ENCODE measurements at places on chromosomes 11 and 22.

DNA sequence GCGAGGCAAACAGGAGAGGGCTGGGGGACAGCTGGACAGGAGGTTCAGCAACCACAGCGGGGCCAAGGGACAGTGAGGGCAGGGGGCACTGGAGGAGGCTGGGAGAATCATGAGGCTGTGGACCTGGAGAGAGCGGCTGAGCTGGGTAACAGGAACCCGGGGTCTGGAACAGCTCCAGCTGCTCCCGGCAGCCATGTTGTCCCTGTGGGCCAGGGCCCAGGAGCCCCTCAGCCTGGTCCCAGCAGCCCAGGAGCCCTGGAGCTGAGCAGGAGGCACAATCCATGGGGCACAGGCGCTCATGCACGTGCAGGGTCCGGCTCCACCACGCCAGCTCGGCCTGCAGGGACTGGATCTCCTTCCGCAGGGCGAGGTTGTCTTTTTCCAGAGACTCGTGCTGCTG lies 7.4 kb downstream of the BATF2 start:
- no peak for DNase-seq

DNA sequence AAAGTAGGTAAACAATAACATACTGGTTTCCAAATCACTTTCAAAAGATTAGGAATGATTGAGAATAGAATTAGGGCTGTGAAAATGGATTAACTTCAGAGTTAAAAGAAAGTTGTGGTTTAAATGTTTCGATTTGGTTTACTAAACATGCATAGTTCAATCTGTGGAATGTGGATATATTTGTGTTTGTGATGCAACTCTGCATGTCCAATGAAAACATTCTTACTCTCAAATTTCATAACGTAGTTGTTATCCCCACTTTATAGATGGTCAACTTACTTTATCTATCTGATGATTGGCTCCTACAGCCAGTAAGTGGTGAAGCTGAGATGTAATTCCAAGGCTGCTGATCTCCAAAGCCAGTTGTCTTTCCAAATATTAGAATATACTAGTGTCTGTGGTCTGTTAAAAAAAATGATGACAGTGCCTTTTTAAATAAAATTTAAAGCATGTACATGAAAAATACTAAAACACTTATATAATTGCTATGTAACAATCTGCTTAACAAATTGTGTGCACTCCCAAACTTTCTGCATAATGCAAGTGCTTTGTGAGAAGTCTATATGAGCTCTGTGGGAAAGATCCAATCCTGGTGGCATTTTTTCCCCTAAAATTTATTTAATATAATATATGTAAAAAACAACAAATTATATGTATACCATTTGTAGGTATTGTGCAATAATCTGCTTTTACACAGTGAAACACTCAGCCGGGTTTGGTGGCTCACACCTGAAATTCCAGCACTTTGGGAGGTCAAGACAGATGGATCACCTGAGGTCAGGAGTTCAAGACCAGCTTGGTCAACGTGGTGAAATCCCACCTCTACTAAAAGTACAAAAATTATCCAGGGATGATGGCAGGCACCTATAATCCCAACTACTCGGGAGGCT lies 9.7 kb upstream of the SIK3 start:
- DNase-seq: no peak

- DNase-seq: no peak
These were observed 1.3 kb upstream of the WNT7B start for GRCh38 chr22:45978275-45978713.

- no peak for DNase-seq
These were observed 2.8 kb downstream of the TNNI2 start for GRCh38 chr11:1841511-1842148.

- DNase-seq: no peak
These were observed 1.4 kb downstream of the SLC35C1 start for GRCh38 chr11:45806072-45806933.

- DNase-seq: no peak
These were observed 54.5 kb downstream of the GAB2 start for GRCh38 chr11:78363024-78363619.

DNA sequence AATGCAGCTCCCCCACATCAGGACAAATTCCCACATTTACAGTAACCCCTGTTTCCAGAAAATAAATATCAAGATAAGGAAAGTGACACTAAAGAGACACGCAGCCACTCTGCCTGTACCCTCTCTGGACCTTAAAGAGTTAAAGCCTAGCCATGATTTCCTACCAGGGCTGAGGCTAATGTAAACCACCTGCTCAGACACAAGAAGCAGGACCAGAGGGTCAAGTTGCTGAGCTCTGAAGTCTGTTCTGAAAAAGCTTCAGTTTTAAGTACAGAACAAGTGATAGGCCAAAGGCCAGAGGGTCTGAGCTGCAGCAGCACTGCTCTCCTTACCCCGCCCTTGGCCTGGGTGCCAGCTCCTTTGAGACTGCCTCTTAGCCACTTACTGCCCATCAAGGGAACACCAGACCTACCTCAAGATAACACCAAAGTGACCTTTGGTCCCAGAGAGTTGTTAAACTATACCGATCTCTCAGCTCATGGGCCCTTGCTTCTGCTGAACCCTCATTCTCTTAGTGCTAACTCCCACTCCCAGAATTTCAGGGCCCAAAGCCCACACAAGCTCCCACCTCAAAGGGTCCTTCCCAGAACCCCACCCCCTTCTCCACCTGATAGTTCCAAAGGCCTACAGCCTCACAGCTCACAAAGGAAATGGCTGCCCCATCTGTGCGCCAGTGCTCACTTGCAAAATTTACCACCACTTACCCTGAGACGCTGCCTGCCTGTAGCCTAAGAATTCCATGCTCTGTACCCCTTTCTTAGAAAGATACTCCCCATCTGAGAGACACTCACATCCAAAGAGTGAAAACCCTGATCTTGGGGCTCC lies 40.5 kb downstream of the IL18BP start:
- DNase-seq: no peak

GRCh38 chr11:92313784-92314183 lies 89.2 kb downstream of the FAT3 start:
- DNase-seq: no peak

DNA sequence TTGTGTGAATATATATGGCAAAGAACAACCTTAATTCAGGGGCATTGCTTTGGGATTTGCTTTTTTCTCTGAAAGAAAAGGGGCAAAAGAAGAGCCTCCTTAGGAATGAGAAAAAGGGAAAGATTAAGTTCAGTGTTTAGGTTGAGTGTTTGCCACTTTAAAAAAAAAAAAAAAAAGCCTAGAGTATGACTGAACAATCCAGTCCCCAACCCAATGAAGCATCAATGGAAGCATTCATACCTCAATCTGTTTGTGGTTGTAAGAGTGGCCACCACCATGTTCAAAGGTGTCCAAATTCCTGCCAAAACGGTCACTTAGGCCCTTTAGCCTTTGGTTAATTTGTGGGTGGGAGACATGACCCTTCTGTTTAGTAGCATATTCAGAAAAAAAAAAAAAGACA lies 260.6 kb downstream of the SOX6 start:
- DNase-seq: no peak

- DNase-seq: no peak
These were observed 93.3 kb downstream of the KCNQ1 start for GRCh38 chr11:2537896-2538724.

DNA sequence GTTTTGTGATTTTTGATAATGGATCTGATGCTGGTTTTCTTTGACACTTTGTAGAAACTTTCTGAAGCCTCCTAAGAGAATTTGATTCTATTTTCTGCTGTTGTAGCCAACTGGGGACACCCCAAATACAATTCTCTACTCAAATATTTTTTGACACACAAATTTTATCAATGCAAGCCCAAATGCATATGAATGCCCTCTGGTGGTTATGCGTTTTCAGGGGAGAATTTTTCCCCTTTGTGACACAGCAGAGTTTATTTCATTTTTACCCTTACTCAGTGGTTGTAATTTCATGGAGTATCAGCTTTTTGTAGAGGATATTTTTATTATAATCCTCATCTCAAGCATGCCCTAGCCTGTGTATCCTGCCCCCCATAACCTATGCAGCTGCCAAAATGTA lies 44.7 kb upstream of the MTMR2 start:
- DNase-seq: no peak

- DNase-seq: no peak
These were observed 821.3 kb upstream of the API5 start for GRCh38 chr11:42490506-42490905.

DNA sequence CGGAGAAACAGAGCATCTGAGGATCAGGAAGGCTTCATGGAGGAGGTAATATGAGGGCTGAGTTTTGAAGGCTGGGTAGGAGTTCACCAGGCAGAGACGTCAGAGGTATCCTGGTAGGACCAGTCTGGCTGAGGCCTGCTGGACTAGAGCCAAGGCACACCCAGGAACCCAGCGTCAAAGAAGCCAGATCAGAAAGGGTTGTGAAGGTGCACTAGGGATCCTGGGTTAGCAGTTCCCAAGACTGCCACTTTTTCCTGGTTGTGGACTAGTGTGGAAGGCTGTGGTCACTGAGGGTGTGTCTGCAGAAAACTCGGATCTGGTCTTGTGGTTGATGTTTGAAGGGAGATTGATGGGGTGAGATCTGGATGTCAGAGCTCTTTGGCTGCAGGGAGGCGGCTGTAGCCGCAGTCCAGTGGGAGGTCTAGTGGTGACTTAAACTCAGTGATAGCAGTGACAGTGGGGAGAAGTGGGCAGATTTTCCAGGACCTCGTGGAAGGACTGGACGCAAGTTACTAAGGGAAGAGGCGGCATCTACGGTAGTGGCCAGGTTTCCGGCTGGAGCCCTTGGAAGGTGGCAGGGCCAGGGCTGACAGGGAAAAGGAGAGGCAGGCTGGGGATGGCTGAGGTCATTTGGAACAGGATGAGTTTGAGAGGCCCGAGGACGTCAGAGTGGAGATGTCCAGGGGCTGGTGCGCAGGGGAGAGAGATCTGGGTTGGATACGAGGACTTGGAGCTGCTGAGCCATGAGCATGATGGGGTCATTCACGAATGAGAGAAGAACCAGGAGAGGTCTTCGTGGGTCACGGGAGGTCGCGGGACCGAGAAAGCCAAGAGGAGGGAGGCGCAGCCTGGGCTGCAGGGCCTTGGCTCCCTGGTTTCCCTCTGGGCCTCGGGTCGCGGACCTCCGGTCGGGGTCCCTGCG lies 10.9 kb downstream of the RELA start:
- no peak for DNase-seq

DNA sequence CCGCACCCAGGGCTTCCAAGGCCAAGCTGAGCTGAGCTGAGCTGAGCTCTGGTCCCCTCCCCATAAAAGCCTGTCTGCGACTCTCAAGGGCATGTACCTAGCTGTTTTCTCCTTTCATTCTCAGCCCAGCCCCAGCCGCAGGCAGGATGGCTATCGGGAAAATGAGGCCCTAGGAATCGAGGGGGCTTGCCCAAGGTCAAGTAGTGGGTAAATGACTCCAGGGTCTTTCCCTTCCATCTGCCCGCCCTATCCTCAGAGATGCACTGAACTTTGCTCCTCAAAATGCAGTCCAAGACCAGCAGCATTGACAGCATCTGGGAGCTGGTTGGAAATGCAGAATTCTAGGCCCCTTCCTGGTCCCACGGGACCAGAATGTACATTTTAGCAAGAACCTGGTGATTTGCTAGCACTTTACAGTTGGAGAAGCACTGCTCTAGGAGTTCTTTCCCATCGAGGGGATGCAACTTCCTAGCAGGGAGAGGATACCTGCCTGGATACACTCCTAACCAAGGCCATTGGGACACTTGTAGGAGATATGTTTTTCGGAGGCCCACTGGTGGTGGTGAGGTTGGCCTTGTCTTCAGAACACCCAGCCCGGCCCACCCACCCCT lies 43.2 kb upstream of the ACCSL start:
- no peak for DNase-seq

GRCh38 chr11:46808799-46809431 lies 37.2 kb downstream of the CKAP5 start:
- no peak for DNase-seq

DNA sequence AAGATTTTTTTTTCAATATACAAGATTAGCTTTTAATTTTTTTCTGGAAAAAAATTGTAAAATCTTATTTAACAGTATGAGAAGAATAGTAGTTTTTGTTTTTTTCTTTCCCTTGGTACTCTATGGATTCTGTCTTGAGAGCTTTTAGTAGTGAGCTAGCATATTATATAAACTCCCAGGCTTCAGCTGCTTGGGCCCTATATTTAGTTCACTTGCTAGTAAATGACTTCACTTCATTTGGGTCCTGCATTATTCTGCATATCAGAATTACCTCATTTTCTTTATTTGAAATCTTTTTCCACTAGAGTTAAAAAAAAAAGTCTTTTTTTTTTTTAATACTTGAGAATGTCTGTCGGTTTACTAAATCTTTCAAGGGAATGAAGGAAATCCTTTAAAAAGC lies 33.1 kb downstream of the HIPK3 start:
- DNase-seq: no peak

DNA sequence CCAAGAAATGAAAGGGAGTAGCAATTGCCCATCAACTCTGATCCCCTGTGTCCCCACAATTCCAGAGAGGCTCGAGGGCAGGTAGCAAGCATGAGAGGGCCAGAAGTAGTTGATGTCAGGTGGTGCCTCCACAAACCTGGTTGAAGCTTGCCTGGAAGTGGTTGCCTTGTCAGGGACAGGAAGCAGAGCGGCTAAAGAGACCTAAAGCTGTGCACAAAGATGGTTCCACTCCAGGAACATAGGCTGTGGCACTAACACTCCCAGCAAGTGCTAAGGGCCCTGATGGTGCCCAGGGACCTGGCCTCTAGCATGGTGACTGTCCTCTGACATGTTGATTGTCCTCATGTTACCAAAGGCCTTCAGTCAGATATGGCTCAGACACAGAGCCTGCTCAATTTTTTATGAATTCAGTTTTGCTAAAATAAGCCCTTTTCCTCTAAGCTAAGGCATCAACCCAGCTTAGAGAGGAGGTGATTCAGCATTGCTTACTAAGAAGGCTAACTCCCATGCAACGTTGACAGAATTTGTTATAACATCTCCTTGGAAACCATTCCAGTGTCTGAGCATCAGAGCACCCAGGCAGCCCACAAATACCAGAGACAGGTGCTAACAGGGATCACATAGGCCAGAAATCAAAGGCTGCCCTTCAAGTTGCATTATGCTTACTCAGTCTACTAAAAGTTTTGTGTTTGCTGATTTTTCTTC lies 196.3 kb upstream of the ARHGAP20 start:
- no peak for DNase-seq

DNA sequence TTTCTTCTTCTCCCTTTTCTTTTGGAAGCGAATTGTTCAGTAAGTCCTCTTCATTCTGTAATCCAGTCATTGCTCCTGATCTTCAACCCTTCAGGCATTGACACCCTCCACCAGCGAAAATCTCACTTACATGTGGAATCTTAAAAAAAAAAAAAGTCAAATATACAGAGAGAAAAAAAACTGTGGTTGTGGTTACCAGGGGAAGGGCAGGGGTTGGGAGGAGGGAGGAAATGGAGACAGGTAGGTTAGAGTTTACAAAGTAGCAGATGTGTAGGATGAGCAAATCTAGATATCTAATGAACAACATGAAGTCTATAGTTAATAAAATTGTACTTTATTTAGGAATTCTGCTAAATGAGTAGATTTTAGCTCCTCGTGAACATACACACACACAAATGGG lies 17.7 kb upstream of the TMEM123 start:
- no peak for DNase-seq

DNA sequence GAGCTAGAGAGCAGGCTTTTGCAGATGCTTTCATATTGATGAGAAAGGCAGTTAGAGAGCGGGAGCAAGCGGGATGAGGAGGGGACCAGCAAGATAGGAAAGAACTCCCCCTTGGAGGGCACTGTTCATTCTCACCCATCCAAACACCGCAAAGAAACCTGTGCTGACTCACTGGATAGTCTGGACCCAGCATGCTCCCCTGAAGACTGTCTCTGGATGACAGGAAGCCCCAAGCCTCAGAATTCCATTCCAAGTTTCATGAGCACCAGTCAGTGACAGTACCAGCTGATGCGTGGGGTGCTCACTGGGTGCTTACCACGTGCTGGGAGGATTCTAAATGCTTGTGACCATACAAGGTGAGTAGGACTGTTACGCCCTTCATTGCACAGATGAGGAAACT lies 34.2 kb downstream of the MICAL3 start:
- DNase-seq: no peak
